HT-29 (cell line): ENCODE measurements at places on chromosomes 7 and 10.
A peak's percentile ranks its signal among the peaks of the same experiment; 100 is the strongest.

DNA sequence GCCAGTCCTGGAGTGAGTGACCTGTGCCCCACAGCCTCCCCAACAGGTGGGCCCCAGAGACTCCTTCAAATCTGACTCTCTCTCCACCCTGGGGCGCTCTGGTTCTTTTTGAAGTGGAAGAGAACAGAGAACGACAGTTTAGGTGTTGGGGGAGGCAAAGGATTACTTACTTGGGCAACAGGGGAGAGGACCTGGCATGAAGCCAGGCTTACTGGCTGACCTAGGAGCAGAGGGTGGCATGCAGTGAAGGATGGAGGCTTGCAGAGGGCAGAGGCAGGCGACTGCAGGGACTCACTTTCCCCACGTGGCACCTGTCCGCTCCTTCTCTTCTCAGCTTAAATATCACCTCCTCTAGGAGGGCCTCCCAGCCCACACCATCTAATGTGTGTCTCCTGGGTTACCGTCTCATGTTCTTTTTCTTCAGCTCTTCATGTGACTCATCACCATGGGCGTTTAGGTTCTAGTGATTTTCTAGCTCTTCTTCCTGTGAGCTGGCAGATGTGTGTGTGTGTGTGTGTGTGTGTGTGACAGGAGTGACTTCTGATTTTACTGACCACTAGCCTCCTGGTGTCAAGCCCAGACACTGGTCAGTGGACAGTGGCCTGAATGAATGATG lies 15.5 kb downstream of the LZTS2 start:
- DNase-seq, result peak; percentile 14

DNA sequence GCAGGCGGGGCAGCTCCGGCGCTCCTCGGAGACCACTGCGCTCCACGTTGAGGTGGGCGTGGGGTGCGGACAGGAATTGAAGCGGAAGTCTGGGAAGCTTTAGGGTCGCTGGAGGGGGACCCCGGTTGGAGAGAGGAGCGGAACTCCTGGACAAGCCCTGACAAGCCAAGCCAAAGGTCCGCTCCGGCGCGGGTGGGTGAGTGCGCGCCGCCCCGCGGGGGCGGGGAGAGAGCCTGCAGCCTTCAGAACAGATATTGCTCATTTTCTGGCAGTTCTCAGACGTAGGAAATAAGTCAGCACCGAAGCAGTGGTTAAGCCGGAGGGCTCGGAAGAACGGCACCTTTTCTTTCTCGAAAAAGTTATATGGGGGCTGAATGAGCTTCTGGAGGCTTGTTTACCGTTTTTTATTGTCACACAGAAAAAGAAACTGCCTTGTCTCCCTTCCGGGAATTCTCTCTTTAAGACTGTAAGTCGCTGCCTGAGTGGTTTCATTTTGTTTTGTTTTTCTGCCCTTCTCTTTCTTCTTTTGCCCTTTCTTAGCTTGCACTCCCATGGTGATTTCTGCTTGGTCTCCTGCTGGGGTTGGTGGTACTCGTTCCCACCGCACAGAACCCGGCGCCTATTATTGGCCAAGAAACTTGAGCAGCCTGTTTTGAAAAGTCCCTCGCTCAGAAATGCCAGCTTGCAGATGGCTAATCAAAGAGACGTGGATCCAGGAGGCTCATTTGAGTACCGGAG lies 732 bp downstream of the FAS start:
- DNase-seq, result peak; percentile 52

- no peak for DNase-seq
Measured at GRCh38 chr7:51602376-51602775, 285.8 kb upstream of the COBL start.

DNA sequence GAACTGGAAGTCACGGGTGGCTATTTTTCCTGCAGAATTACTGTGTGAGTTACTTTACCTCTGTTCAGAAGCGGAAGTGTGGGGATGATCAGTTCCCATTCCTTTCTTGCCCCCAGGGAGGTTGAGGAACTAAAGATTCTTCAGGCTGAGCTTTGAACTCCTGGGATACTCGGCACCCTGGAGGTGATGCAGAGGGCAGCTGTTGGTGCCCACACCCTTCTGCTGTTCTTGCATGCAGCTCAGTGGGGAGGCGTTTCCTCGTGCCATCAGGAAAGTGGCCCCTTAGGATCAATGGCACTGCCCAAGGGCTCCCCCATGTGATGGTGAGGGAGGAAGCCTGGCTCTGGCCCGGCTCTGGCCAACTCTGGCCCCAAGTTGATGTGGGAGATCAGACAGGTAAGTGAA lies 44.7 kb upstream of the MXI1 start:
- DNase-seq, result peak; percentile 32

DNA sequence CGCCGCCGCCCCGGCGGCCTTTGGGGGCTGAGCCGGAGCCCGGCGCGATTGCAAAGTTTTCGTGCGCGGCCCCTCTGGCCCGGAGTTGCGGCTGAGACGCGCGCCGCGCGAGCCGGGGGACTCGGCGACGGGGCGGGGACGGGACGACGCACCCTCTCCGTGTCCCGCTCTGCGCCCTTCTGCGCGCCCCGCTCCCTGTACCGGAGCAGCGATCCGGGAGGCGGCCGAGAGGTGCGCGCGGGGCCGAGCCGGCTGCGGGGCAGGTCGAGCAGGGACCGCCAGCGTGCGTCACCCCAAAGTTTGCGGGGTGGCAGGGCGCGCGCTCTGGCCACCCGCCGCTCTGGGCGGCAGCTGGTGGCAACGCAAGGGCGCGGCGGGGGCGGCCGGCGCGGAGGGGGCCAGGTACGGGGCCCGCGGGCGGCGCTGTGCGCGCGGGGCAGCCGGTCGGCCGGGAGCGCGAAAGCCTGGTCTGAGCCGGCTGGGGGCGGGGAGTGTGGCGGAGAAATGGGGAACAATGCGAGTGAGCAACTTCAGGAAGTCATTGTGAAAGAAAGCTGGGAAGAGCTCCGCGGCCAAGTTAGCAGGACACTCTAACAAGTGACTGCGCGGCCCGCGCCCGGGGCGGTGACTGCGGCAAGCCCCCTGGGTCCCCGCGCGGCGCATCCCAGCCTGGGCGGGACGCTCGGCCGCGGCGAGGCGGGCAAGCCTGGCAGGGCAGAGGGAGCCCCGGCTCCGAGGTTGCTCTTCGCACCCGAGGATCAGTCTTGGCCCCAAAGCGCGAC lies at the start of gene IKZF1:
Gene IKZF1, plus strand, starts transcription at position 588 of the 782 bp plus-strand sequence. CDS start 14,346 bp downstream, outside the sequence.
- DNase-seq, result no peak

- no peak for DNase-seq
Measured at GRCh38 chr7:2666155-2666554, 21.8 kb upstream of the AMZ1 start.

DNA sequence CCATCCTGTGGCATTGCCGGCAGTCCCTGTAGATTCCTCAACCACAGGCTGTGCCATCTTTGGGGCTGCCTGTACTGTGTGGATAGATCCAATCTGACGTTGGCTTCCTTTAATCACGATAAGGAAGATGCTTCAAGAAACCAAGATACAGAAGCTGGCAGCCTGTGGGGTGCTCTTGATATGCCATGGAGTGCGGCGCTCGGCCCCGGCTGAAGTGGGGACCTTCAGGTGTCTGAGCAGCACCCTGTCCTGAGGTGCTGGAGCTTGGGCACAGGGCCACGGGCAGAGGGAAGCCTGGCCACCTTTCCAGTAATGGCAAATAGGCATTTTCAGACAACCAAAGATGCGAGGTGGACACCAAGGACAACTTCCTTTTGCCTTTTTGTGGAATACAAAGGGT lies 139.5 kb downstream of the ACTR3B start:
- DNase-seq, result no peak

GRCh38 chr7:123400196-123400595 lies 134.2 kb downstream of the IQUB start:
- DNase-seq, result no peak

DNA sequence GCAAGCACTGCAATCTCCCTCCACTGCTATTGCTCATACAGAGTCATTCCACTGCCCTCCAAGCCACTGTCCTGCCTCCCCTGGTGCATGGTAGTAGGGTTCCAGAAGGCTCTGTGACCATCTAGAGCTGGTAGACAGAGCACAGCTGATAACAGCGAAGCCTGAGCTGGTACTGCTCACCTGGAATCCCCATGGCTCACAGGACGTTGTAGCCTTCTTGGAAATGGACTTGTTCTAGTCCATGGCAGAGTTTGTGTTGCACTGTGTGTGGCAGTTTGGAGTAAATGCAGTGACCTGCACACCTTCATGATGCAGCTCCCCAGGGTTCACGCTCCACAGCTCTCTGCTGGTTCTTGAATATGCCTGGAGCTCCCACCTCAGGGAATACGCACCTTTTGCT lies 67.0 kb downstream of the ITGA8 start:
- no peak for DNase-seq

DNA sequence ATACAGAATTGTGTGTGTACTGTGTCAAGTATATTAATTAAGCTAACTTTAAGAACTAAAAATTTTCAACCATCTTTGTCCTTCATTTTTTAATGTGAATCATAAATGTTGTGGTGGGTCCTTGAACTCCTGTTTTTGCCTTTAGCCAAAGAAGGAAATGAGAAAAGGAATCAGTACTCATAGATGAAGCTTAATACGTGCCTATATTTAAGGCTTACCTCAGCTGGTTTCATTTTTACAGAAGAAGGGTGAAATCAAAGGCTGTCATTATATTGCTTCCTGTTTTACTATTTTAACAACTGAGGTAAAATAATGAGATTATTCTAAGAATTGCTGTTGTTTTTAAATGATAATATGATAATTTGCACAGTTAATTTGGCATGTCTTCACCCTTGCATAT lies 6.3 kb upstream of the SNX13 start:
- DNase-seq, result no peak

GRCh38 chr10:63157845-63158624 lies 24.9 kb downstream of the NRBF2 start:
- DNase-seq, result peak; percentile 81

- no peak for DNase-seq
Measured at GRCh38 chr10:131239450-131239849, 72.1 kb downstream of the TCERG1L start.

- DNase-seq, result no peak
Measured at GRCh38 chr10:21689881-21690280, 155.8 kb downstream of the MLLT10 start.

DNA sequence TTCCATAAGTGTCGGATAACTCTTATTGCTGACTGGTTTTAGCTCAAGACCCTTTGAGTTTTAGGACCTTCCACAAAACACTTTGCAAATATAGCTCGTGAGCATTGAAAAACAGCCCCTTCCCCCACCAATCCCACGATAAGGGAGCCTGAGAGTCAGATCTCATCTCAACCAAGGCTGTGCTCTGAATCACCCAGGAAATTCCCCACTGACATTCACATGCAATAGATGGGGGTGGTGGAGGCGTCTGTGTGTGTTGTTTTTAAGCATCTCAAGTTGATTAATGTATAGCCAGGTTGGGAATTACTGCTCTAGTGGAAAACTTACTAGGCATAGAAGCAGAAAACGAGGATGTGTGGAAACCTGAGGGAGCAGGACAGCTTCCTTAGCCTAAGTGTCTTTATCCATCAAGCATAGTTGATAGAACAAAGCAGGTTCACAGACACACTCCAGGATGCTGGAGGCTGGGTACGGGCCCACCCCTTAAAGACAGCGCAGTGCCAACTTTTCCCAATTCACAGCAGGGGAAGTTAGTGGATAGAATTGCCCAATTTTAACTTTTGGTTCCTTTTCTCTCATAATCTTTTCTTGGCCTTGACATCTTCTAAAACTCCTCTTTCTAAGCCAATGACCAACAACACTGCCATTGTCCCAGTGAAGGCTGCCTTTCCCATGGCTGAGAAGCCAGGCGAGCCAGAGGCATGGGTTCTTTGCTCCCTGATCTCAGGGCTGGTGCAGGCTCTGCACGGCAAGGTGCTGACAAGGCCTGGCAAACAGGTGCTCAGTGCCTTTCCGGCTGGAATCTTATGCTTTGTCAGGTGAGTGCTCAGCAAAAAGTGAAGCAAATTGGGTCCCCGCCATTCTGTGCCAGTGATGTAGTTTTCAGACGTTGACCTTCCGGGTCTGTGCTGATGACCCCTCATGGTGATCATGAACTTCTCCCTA lies 98.5 kb upstream of the INSIG1 start:
- DNase-seq, result no peak

- DNase-seq, result no peak
Measured at GRCh38 chr10:1214882-1215540, 158.8 kb downstream of the WDR37 start.

DNA sequence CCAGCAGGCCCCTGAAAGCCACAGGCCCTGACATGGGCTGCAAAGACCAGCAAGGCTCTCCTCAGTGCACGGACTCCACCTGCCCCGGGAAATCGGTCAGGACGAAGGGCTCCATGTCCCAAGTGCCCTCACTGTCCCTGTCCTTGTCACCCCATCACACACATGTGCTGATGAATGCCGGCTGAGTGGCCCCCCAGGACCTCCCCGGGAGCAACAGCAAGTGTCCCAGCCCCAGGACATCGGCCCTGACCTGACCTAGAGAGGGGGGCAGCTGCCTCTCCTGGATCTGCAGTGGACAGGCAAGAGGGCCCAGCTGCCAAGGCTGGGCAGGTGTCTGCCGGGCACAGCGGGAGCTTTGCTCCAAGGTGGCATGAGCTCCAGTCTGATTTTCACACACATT lies 49.8 kb downstream of the STK32C start:
- no peak for DNase-seq

GRCh38 chr7:128167042-128167701 lies 73.9 kb upstream of the LEP start:
- DNase-seq, result no peak

GRCh38 chr10:123855008-123855684 lies 36.5 kb downstream of the CPXM2 start:
- DNase-seq, result no peak

DNA sequence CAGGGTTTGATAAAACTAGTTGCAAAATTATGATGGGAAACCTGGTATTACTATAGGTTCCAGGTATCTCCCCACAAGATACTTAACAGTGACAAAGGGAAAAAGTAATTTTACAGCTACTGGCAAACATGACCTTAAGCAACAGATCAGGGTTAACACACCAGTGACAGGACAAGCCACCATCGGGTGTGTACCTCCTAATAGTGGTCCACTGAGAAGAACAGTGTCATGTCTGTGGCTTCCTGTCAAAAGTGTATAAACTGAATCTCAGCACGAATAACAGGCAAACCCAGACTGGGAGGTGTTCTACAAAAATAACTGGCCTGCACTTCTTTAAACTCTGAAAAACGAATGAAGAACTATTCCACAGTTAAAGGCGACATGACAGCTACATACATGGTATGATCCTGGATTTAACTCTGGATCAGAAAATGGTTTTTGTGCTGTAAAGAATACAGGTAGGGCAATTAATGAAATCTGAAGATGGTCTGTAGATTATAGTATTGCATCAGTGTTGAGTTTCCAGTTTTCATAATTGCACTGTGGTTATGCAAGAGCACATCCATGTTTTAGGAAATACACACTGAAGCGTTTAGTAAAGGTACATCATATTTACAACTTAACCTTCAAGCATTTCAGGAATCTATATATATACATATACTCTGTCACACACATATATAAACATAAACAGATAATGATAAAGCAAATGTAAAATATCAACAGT lies 32.0 kb upstream of the ARMS2 start:
- DNase-seq, result no peak

GRCh38 chr10:112532189-112532588 lies 85.2 kb downstream of the VTI1A start:
- no peak for DNase-seq
